Brain microvascular endothelial cell (primary cell): ENCODE measurements at places on chromosomes 16 and 17.

GRCh38 chr17:36592716-36593321 is 1.1 kb downstream of the DHRS11 start:
- no peak for DNase-seq

GRCh38 chr17:288802-289356 is 63.7 kb downstream of the RPH3AL start:
- no peak for DNase-seq

DNA sequence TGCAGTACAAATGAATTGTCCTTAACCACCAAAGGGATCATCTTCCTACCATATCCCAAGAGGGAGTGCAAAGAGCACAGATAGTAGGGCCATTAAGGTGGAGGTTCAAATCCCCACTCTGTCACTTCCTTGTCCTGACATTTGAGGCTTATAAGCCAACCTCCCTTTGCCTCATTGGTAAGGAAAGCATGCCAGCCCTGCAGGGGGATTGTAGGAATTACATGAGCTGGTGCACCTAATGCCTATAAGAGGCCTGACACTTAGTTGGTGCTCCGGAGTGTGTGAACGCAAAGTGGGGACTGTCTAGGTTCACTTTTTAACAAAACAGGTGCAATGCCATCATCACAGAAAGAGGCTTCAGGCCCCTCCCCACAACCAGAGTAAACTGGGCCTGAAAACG is 374.4 kb downstream of the SNX29 start:
- no peak for DNase-seq

- DNase-seq: peak; percentile 6
Measured at GRCh38 chr16:3716831-3717234, 491 bp downstream of the TRAP1 start.

DNA sequence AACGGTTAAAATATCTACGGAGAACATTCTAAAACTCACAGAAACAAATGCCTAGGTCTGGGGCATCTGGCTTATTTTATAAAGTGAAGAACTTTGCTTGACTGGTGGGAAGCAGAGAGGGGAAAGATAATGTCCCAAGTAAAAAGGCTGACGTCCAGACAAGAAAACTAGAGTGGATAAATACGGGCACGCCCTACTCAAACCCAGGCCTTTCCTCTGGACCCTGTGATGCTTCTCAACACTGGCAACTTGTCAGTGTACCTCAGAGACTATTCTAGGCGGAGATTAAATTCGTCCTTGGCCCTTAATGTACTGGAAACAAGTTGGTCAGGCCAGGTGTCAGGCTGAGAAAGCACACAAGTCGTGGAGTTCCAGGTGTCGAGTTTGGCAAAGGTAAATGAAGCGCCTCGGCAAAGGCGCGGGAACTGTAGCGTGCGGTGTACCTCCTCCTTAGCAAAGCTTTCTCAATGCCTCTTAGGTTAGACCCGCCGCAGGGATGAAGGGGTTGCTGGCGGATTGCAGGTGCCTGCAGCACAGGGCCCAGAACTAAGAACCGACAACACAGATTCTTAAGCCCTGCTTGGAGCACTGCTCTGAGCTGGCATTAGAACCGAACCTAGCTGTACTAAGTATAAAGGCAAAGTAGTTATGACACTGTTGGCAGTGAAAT is 668 bp upstream of the UNK start:
- no peak for DNase-seq

GRCh38 chr17:59292174-59292523 is 39.3 kb upstream of the YPEL2 start:
- no peak for DNase-seq

DNA sequence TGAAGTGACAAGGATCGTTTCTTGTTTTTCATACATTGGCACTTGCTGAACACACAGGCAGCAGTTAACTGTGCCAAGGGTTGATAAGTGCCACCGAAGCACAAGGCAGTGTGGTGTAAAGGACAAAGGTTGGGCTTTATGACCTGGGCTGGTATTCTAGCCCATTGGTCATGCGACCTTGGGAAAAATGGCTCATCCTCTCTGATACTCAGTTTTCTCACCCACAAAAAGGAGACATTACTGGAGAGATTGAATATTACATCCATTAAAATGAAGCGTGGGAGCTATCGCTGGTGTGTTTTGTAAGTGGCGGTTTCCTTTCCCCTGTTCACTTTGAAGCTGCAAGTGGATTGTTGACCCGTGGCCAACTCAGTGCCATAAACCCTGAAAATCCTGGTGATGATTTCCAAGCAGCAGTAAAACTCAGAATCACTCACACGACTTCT is 216.9 kb downstream of the HAPSTR1 start:
- no peak for DNase-seq

GRCh38 chr17:16583781-16584180 is 14.8 kb upstream of the ZNF287 start:
- no peak for DNase-seq

GRCh38 chr17:58324409-58325288 is 3.9 kb downstream of the TSPOAP1 start:
- no peak for DNase-seq

- no peak for DNase-seq
Measured at GRCh38 chr16:51553314-51553713, 402.2 kb upstream of the SALL1 start.

DNA sequence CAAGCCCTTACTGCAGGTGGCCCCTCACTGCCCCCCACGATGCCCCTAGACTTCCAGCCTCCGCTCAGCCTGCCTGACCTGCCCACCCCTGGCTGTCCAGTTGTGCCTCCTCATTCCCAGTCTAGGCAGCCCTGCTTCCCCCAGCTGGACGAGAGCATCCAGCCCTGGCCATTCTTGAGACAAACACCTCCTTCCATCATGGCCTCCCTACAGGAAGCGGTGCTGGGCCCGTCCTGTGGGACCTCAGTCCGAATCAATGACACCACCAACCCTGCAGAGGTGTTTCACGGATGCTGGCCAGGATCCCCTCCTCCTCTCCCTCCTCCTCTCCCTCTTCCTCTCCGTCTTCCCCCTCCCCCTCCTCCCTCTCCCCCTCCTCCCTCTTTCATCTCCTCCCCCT is 28.3 kb downstream of the CCDC40 start:
- no peak for DNase-seq

DNA sequence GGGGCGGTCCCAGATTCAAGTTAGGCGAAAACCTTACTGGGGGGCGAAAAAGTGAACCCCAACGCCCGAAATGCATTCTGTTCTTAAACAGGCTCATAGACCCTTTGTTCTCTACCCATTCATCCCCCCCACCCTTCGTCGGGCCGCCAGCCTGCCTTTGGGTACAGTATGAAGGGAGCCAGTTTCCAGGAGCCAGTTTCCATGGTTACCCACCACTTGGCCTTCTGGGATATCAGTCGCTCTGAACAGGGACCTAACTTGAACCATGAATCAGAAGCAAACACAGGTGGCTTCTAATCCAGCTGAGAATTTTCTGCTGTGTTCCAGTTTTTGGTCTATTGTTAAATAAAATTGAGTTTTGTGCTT is 532 bp downstream of the DHX40 start:
- DNase-seq: peak; percentile 82

GRCh38 chr16:76535-77272 is 1.3 kb upstream of the MPG start:
- DNase-seq: peak; percentile 83

DNA sequence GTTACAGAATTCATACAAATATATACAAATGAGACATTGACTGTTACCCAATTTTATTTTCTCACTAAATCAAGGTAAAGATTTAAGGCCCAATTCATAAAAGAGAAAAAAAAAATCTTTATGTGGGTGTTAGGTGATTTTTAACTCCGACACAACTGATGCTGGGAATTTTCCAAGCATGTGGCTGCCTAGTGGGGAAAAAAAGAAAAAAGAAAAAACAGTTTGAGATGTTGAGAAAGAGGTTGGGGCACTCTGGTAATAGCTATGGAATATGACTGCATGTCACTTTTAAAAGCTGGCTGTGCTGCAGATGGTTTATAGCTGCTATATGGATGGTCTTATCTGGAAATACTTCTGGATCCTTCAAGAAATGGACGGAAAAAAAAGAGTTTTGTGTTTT is 739.9 kb upstream of the SOX9 start:
- DNase-seq: no peak
